Spinal cord (tissue), 10 donors: ENCODE measurements at places on chromosomes 16 and 17.

DNA sequence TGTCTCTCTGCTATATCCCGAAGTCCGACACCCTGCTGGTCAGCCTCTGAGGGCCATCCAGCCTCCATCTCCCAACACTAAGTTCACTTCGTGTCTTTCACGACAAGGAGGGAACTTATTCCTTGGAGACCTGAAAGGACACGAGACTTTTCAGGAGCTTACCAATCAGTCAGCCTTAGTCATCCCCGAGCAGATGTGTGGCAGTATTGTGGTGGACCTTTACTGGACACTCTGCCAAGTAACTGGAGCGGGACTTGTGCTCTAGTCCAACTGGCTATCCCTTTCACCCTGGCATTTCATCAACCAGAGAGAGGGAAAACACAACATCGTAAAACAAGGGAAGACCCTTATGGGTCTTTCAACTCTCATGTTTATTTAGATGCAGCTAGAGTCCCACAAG lies 87.1 kb downstream of the EMP2 start:
- H3K36me3 ChIP-seq: no peaks in the 10 kb centered on the region
- no peak for DNase-seq
- H3K27ac ChIP-seq: no peak overlapping the region
- H3K4me3 ChIP-seq: no peak overlapping the region
- H3K27me3 ChIP-seq: no peaks in the 10 kb centered on the region
- no peaks in the 10 kb centered on the region for H3K4me1 ChIP-seq

DNA sequence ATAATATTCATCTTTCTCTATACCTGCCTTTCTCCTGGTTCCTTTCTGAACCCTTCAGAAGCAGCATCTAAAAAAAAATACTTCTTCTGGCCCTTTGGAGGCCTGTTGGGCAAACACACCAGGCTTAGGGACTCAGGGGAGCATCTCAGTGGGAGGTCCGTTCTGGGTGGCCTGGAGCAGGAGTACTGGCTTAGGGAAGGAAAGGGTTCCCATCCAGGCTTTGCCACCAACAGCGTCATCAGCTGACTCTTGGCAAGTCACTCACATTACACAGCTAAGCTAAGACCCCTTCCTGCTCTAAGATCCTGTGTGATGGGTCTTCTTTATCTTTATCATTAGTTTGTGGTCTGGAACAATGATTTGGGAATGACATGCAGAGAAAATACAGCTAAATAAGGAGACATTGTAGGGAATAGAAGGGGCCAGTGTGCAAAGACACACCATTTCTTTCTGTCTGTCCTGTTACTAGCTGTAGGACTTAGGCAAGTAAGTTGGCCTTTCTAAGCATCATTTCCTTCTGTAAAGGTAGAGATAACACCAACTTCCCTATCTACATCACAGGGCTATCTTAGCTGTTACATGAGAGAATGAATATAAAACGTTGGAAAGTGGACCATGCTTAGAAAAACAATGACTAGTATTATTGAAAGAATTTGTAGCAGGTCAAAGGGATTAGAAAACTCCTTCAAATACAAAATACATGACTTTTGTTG lies 9.9 kb downstream of the PCTP start:
- no peaks in the 10 kb centered on the region for H3K36me3 ChIP-seq
- no peaks in the 10 kb centered on the region for H3K27me3 ChIP-seq
- DNase-seq: no peak
- H3K4me3 ChIP-seq: no peak overlapping the region
- no peaks in the 10 kb centered on the region for H3K4me1 ChIP-seq

- H3K4me3 ChIP-seq: peak overlapping the region; percentile 84
- H3K27me3 ChIP-seq: no peaks in the 10 kb centered on the region
- peaks cover 44% of the 10 kb centered on the region for H3K4me1 ChIP-seq
- H3K36me3 ChIP-seq: peaks cover 65% of the 10 kb centered on the region
- peak; percentile 29 for DNase-seq
- peak overlapping the region; percentile 76 for H3K27ac ChIP-seq
Observed at GRCh38 chr16:30659507-30660423, 1.5 kb downstream of the FBRS start.

DNA sequence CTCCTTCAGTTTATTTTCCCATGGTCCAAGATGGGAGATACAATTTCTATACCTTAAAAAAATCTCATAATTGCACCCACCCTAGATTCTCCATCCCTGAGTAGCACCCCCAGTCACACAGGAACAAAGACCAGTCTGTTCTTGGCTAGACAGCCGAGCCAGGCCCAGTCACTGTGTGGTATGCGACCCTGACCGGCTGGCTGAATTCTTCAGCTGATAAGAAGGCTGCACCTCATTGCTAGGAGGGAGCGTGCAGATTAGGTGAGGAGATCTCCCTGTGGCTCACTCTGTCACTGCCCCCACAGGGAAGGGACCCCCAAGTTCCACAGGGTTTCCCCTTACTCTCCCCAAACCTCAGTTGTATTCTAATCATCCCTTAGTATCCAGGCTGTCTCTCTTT lies 138.7 kb downstream of the SALL1 start:
- no peak overlapping the region for H3K27ac ChIP-seq
- no peaks in the 10 kb centered on the region for H3K4me1 ChIP-seq
- DNase-seq: no peak
- H3K27me3 ChIP-seq: no peaks in the 10 kb centered on the region

- H3K27ac ChIP-seq: no peak overlapping the region
- no peak overlapping the region for H3K4me3 ChIP-seq
Observed at GRCh38 chr17:80441133-80441578, 26.2 kb downstream of the ENDOV start.

DNA sequence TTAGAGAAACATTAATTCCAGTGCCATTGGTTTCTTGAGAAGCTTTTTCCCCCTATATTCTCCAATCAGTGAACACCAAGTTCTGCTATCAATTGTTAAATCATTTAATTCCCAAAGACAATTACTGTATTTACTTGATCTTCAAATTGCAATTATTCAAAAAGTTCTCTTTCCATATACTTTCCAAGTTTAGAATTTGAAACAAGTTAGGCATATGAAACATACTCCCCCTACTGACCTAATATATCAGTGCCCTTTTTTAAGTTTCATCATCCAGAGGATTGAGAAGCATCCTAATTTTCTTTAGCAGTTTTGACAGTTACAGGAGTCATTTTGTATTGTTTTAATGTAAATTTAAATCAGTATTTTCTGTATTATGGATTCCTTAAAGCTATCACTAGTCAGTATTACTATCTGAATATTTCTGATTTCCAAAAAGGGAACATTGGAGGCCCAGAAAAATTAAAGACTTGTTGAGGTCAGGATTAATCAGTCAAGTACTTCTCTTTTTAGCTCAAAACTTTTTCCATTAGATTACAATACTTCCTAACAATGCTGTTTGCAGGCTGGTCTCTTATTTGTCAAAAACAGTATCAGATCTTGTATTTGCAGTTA lies 16.3 kb downstream of the MEIOC start:
- no peaks in the 10 kb centered on the region for H3K4me1 ChIP-seq
- DNase-seq: peak; percentile 1
- H3K27ac ChIP-seq: no peak overlapping the region
- H3K36me3 ChIP-seq: no peaks in the 10 kb centered on the region
- H3K4me3 ChIP-seq: no peak overlapping the region

DNA sequence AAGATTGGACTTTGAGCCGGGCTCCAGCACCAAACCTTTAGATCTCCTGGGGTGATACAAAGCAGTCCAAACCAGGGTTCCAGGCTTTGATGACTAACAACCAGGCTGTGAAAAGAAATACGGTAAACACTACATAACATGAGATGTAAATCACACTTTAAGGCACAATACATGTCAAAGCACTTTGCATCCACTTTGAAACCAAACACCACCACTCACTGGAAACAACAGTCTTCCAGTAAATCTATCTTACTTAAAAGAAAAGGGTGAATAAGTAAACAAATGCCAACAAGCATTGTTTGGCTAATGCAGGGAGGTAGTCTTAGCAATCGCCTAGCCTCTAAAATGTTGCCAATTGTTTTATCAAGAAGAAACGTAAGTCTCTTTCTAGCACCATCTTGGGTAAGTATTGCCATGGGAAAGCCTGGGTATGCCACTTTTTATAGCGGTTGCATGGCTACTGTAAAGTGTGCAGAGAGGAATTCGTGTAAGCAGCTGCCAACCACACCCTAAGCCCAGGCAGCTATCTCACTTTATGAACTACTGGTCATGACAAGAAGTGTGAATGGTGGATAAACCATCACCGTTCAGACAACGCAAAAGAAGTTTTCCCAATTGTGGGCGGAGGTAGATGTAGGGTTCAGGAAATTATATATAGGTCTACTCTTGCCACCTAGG lies 267.4 kb upstream of the PSMD7 start:
- H3K4me1 ChIP-seq: peaks cover 5% of the 10 kb centered on the region
- H3K36me3 ChIP-seq: no peaks in the 10 kb centered on the region
- DNase-seq: no peak
- H3K27me3 ChIP-seq: peaks cover 14% of the 10 kb centered on the region
- H3K4me3 ChIP-seq: no peak overlapping the region
- no peak overlapping the region for H3K27ac ChIP-seq

DNA sequence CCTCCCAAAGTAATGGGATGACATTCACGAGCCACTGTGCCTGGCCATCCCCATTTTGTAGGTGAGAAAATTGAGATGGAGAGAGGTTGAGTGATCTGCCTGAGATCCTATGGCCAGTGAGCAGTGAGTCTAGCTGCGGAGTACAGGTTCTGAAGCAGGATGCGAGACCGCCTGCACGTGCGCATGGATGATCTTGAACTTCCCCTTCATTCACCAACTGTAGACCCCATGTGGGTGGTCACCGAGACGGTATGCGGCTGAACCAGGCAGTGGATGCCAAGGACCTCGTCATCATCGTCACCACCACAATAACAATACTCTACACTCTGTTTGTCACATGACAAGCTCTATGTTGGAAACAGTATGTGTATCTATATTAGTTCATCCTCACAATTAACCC lies 6.2 kb upstream of the SPNS3 start:
- no peaks in the 10 kb centered on the region for H3K27me3 ChIP-seq
- no peak overlapping the region for H3K27ac ChIP-seq
- no peak overlapping the region for H3K4me3 ChIP-seq
- no peak for DNase-seq

DNA sequence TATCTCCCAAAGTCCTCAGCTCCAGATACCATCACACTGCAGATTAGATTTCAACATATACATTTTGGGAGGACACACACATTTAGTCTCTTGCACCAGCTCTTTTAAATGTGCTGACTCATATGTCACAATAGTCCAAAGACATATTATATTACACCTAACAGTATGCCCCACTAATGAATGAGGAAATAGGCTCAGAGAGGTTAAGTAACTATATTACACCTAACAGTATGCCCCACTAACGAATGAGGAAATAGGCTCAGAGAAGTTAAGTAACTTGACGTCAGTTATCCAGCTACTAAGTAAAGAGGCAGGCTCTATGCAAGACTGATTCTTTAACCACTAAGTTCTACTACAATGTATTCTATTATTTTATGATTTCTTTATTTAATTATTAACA lies 9.7 kb downstream of the IRX6 start:
- H3K4me1 ChIP-seq: peaks cover 26% of the 10 kb centered on the region
- H3K36me3 ChIP-seq: no peaks in the 10 kb centered on the region
- no peak overlapping the region for H3K4me3 ChIP-seq

GRCh38 chr16:1602285-1602684 lies 9.6 kb downstream of the IFT140 start:
- H3K27ac ChIP-seq: no peak overlapping the region
- no peaks in the 10 kb centered on the region for H3K4me1 ChIP-seq
- no peak for DNase-seq
- peaks cover 70% of the 10 kb centered on the region for H3K36me3 ChIP-seq
- no peak overlapping the region for H3K4me3 ChIP-seq
